ENCODE measurements at places on chromosomes 6 and 20.

DNA sequence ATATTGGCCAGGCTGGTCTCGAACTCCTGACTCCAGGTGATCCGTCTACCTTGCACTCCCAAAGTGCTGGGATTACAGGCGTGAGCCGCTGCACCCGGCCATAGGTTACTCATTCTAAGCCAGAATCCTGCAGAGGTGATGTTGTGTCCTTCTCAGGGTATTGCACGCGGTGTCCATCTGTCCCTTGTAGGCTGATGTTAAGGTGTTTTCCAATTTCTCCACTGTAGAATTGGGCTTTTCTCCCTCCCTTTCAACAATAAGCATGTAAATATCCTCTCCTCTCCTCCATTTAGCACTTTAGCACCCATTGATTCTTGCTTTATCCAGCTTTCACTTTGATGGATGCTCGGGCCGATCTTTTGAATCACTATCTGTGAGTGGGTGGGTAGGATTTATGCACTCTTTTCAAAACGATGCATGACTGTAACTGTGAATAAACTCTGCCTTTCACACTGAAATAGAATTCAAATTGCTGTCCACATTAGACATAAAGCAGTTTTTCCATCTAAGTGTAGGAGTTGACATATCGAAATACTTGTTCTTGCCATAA is 52.6 kb downstream of the ZBTB2 start:
- DNase-seq: no peak

DNA sequence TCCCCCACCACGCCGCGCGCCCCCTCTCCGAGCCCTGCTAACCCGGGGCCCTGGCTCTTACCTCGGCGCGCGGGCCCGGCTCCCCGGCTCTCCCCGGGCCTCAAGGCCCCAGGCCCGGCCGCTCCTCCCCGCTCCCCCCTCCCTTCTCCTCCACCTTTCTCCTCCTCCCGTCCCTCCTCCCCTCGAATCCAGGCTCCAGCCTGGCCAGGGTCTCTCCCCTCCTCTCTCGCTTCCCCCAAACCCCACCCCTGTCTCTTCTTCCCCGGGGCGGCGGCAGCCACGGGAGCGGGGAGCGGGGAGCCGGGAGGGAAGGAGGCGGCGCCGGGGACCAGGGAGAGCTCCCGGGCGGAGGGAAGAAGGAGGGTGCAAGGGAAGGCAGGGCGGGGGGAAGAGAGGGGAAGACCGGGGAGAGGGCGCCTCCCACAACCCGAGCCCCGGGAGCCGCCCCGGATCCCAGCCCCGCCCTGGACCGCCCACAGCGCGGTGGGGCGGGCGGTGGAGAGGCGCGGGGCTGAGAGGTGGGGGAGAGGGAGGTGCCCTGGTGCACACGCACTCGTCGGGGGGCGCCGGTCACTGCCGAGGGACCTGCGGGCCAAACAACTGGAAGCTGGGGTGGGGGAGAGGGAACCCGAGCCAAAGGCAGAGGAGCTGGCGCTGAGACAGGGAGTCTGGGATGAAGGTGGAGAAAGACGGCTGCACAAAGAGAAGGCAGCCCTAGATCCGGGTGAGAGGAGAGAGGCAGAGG is at the start of gene GABBR1:
GABBR1 (minus strand) TSS at position 395 of the 745 bp plus-strand sequence. CDS start 798 bp downstream, outside the sequence.
- DNase-seq: peak; percentile 59

- DNase-seq: no peak
Observed at GRCh38 chr6:97437087-97437486, 154.1 kb upstream of the MMS22L start.

DNA sequence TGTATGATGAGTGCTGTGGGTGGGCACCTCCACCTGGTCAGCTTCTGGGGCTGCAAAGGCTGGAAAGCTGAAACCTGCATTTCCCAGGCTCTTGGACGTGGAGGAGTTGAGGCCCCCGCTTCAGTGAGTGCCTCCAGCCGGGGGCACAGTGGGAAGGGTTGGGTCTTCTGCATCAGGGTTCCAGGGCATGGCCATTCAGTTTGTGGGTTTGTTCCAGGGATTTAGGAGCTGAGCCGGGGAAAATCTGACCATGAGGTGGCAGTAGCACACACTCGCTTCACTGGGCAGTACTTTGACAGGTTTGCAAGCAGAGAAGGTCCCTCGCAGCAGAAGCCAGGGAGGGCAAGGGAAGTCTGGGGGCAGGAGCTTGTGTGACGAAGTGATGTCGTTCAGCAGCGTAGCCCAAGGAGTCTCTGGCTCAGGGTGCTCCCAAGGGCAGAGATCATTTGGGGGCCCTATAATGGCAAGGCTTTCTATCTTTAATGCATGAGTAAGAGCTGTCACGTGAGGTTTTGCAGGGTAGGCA is 69.5 kb upstream of the SULF2 start:
- DNase-seq: no peak

GRCh38 chr6:78589436-78589835 is 277.9 kb upstream of the IRAK1BP1 start:
- no peak for DNase-seq

DNA sequence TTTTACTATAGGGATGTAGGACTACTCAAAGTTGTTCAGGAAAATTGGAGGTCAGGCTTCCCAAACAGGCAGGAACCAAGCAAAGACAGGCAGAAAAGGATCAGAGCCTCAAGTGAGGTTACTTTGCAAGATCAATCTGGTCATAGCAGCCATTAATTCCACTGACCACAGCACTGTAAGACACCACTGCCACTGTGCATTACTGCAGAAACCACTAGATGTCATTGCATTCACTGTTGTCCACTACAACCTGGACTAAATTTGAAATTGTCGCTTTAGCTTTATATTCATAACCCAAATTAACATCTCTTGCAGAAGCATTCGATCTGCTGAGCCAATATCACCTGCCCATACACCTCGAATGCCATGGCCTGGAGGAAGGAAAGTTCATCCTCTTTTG is 126.9 kb upstream of the UFL1 start:
- DNase-seq: no peak

DNA sequence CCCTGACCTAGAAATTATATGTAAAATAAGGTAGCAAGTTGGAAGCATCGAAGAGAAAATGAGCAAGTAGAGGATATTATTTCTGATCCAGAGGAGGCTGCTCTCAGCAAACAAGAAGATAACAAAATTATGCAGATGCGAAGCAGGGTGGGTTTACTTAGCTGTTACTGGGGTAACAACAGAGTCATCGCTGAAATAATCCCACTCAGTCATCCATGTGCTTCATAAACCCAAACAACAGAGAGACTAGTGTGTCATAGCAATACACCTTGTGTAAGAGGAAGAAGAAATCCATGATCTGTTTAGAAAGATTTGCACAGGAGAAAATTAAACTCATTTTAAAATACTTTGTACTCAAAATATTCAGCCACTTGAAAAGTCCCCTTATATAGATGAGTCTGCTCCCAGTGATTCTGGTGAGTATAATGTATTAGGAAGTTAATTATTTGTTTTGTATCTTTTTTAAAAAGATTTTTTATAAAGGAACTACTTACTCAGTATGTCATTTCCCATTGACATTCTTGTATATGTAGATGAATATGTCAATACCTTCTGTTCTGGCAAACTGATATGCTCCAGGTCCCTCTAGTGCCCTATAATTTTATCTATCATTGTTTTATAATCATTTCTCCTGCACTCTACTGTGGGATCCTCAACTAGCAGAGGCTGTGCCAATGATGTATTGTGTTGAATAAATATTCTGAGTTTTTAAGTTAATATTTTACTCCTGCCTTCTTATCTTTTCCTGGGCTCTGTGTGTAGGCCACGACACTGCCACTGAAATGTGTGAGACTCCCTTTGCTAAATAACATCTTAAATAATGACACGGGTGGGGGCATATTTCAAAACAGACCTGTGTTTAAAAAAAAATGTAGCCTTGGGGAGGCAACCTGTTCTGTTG is 8.6 kb upstream of the HIVEP2 start:
- no peak for DNase-seq

- DNase-seq: no peak
Observed at GRCh38 chr6:33207552-33208090, 679 bp upstream of the RING1 start.

Measured in stimulated activated CD4-positive, alpha-beta T cell treated with anti-CD3 and anti-CD28 coated beads, Interleukin-15, amount 100 ng/mL, for 1 hour (primary cell).